Stimulated activated CD8-positive, alpha-beta memory T cell treated with anti-CD3 and anti-CD28 coated beads, Interleukin-12 subunit alpha, Interleukin-12 subunit beta, amount 100 ng/mL, for 1 hour (primary cell): ENCODE measurements at places on chromosomes 2 and 18.

- no peak for DNase-seq
Measured at GRCh38 chr2:234958311-234958710, 6.5 kb downstream of the SH3BP4 start.

DNA sequence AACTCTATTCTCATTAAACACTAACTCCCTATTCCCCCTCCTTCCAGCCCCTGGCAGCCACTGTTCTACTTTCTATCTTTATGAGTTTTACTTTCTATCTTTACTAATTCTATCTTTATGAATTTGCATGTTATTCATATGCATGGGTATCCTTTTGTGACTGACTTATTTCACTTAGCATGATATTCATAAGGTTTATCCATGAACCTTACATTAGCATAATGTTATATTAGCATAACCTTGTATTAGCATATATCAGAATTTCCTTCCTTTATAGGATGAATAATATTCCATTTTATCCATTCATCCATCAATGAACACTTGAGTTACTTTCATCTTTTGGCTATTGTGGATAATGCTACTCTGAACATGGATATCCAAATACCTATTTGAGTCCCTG is 41.8 kb downstream of the MSTN start:
- no peak for DNase-seq

DNA sequence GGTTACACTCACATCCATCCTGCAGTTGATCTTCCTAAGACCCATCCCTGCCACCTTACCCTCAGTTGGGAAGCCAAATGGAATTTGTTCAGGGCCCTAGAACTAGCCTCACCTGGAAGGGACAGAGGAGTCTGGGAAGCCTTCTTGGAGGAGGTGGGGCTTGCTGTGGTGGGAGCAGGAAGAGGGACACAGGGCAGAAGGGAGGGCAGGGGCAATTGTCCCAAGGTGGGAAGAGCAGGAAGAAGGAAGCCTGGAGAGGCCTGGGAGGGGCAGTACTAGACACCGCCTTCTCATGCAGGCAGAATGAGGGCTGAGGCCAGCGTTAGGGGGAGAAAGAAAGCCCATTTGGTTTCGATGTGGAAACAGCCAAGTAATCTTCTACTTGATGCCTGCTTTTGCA is 34.1 kb upstream of the ASPRV1 start:
- no peak for DNase-seq

GRCh38 chr18:56973487-56973886 is 173.4 kb upstream of the BOD1L2 start:
- no peak for DNase-seq
